ENCODE measurements at places on chromosomes 3 and 15. TPM values are rescaled to one million over a fixed set of nuclear protein-coding genes. Genes with fewer than 3 reads are reported as not detected.

Gene ERC2
- not detected for total RNA-seq

Gene SYNM
- total RNA-seq: 41.3 TPM

Gene LRIG1
- total RNA-seq: 4.1 TPM

Gene GOLGA6D
- not detected for total RNA-seq

Gene TGM5
- not detected for total RNA-seq

Gene LDHAL6B
- not detected for total RNA-seq
